ENCODE measurements at places on chromosomes 4 and X. TPM values are rescaled to one million over a fixed set of nuclear protein-coding genes. Genes with fewer than 3 reads are reported as not detected.

Gene UGT2B7
- total RNA-seq: 8.4 TPM

Gene TRMT2B
- 19.0 TPM for total RNA-seq

Gene TLR6
- 2.2 TPM for total RNA-seq

Gene MAGED1
- total RNA-seq: 68.2 TPM

Gene KLKB1
- total RNA-seq: 0.27 TPM

Gene NEIL3
- 2.5 TPM for total RNA-seq

Gene RASSF6
- 13.8 TPM for total RNA-seq

Gene FOXR2
- not detected for total RNA-seq

Gene DCAF4L1
- 0.05 TPM for total RNA-seq

Gene RAB33A
- total RNA-seq: 0.50 TPM

Gene FGF13
- 1.6 TPM for total RNA-seq

Gene BRS3
- not detected for total RNA-seq

Gene MGAT4D
- not detected for total RNA-seq

Gene POU4F2
- not detected for total RNA-seq

Gene UTP3
- 20.0 TPM for total RNA-seq

Gene NEUROG2
- total RNA-seq: not detected

Gene HSFX3
- not detected for total RNA-seq

Gene PAGE2B
- not detected for total RNA-seq

Gene NHSL2
- total RNA-seq: 4.1 TPM
